WERI-Rb-1 (cell line): ENCODE measurements at places on chromosomes 7 and 10.
A peak's percentile ranks its signal among the peaks of the same experiment; 100 is the strongest.

- no peak for DNase-seq
These were observed 16.6 kb upstream of the SLC18A3 start for GRCh38 chr10:49593564-49593875.

DNA sequence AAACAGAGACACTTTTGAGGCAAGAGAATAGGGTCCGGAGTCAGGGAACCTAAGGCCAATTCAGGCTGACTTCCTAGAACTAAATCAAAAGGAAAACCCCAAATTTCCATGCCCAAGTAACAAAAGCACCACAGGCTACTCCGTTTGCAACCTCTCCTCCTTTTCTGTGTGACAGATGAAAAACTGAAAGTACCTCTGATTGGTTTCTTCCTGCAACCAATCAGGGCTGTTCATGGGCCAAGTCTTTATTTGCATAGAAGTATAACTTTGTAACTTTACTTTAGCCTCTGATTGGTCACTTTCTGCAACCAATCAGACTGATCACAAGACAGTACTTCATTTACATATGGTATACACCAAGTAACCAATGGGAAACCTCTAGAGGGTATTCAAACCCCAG lies 239.9 kb upstream of the KCND2 start:
- no peak for DNase-seq

- no peak for DNase-seq
These were observed 9.1 kb upstream of the PAX2 start for GRCh38 chr10:100736144-100736808.

DNA sequence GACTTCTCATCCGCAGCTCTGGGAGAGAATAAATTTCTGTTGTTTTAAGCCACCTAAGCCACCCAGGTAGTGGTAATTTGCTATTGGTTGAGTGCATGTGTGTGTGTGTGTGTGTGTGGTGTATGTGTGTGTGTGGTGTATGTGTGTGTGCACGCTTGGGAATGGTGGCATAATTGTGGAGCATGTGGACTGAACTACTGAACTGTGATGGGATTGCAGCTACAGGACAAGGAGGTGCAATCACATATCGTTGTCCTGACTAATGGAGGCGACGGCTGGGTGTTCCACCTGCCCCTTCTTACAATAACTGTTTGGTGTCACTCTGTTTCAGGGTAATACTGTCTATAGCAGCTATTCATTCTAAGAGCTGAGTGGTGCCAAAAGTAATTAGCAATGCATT lies 448.7 kb upstream of the PFKP start:
- no peak for DNase-seq

DNA sequence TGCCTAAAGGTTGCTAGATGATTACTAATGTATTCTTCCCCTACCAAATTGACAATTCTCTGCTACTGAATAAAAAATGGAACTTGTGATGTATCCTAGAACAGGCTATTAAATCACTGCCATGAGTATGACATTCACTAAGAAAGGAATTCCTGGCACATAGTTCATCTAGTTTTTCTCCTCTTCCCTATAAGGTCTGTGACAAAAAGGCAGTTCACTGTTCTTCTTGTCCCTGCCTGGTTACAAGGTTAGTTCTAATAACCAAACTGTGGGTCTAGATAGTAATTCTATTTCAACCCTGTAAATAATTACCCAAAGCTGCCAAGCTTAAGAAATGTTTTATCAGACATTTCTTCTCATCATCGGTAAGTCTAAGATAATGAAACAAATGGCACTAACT lies 245.6 kb downstream of the BICC1 start:
- no peak for DNase-seq

DNA sequence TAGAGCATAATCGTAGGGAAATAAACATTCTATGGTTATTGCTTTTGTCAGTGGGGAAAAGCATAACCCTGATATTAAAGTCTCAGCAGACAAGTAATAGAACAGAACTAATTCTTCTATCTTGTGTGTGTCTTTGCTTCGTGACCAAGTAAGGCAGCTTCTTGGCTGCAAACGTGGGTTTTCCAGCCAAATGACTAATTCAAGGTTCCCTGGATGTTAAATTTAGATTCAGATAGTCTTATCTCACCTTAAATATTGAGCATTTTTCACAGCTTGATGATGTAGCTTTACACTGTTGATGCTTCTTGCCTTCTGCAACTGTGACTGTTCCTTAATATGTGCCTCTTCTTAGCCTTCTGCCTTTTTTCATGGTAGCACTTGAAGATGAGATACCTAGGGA lies 113.0 kb downstream of the EXOC4 start:
- DNase-seq: no peak

DNA sequence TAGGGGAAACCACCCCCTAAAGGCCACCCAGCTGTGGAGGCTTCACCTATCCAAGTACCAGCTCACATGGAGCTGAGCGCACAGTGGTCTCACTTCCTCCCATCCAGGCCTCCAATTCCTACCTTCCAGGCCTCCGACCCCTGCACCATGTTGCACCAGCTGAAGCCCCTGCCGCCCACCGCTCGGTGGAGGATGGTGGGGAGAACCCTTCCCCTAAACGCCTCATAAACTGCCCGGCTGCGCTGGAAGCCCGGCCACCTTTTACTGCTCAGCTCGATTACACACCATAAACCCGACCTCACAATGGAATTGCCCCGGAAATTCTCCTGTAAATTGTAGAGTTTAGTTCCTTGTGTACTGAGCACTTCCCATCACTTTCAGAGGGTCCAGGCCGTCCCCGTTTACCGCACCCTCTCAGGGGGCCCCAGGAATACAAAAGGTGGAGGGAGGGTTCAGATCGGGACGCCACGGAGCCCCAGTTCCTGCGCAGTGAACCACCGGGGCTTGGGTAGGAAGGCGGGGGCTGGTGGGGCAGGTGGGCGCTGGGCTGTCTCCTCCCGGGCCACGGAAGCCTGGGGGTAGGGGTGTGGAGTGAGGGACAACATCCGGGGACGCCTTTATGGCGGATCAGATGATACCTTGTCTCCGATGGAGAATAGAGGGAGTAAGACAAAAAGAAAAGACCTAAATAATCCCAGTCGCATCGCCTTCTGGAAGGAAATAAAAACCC lies 1.4 kb upstream of the HOXA7 start:
- peak; percentile 5 for DNase-seq

GRCh38 chr10:451021-451471 lies 238.4 kb downstream of the DIP2C start:
- no peak for DNase-seq
